ENCODE measurements at places on chromosomes 6 and 20. TPM values are rescaled to one million over a fixed set of nuclear protein-coding genes. Genes with fewer than 3 reads are reported as not detected.

DNA sequence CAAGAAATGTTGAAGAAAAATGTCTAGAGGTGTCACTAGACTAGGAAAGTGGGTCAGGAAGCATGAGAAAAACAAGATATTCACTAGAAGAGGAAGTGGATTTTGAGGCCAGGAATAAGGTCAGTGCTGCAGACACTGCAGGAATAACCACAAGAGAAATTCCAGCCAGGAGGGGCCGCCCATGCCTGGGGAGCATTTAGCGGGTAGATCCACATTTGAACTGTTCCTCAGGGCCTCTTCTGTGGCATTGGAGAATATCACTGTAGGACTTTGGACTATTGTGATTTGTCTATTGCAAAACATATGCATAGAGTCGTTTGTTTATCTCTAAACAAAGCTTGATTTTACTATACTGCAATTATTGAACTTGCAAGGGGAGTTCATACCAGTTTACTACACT is 49.6 kb upstream of the CCDC28A start:
- DNase-seq, result no peak

GRCh38 chr6:149130508-149130907 is 187.0 kb upstream of the TAB2 start:
- DNase-seq, result no peak

- DNase-seq, result no peak
These were observed 4.5 kb downstream of the LY6G5C start for GRCh38 chr6:31676322-31676903.

- DNase-seq, result no peak
These were observed 19.0 kb upstream of the FILIP1 start for GRCh38 chr6:75512591-75512990.

DNA sequence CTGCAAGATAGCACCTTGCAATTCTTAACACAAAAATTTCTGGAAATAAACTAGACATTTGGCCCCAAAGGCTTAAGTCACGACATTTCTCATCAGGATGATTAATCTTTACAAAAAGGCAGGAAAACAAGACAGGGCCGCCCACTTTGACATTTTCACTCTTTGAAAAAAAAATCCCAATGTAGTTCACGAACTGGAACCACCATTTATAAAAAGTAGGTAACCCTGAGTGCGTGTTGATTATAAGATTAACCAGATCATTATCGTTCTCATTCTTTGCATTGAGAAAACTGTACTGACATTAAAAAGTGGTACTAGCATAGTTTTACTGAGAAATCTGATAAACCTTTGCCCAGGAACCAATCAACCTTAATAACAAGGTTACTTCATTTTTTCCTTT is 108.8 kb downstream of the HUS1B start:
- DNase-seq, result no peak

Gene SLC35B2
- total RNA-seq, result 21.3 TPM

DNA sequence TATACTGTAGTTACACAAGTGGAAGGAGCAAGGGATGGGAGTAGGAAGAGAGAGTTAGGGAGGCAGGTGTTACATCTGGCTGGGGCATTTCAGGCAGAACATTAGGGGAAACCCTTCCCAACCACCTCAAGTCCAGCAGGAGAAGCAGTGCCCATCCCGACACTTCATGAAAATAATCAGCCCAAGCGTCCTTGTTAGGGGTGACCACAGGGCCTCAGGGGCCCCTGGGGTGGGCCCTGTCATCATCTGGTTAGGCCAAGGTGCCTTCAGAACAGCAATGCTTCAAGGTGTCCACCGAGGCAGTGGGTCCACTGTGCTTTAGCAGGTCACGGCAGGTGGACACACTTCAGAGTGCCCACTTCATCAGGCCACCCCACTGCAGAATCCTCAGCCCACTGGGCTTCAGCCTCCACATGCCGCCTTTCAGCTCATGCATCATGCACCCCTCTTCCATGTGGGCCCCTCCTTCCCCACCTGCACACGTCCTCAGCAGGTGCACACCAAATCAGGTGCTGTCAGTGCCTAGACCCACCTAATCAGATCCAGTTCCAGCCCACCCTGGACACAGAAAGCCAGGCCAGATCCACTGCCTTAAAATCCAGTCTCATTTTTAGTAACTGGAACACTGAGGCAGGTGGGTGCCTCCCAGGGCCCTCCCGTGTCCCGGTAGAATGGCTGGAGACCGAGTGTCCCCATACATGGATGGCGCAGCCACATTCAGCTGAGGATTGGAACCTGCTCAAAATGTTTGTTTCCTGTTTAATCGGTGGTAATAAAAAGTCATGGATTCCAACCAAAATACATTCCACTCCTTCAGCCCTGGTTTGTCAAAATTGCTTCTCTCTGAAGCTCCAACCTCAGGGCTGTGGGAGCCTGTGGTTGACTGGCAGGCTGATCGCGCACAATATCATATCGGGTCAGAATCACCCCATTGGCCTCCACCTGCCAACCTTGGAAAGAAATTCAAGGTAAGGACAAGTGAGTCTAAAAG is 99.5 kb downstream of the ANKRD60 start:
- DNase-seq, result no peak

Gene CDH4
- total RNA-seq, result 0.08 TPM

DNA sequence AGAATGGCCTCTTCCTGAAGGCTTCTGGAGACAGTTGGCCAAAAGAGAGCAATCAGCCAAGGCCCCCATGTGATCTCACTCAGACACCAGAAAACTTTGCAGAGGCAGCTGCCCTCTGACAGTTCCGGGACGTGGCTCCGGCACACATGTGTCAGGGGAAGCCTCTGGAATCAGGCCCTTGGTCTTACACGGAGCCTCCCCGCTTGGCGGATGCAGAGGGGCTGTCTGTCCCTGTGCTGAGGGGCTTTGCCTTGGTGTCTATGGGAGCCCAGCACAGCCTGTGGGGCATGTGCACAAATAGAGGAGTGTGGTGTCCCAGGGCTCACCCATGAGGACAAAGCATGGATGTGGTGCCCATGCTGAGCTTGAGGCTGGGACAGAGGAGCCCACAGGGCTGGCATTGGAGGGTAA is 13.8 kb downstream of the SIGLEC1 start:
- no peak for DNase-seq

- no peak for DNase-seq
These were observed 3.4 kb upstream of the ZNF217 start for GRCh38 chr20:53597030-53597482.

Gene TRIM15
- not detected for total RNA-seq
